Stimulated activated CD8-positive, alpha-beta memory T cell treated with anti-CD3 and anti-CD28 coated beads, Interleukin-7, amount 100 ng/mL, for 1 hour (primary cell): ENCODE measurements at places on chromosomes 1 and 21.

DNA sequence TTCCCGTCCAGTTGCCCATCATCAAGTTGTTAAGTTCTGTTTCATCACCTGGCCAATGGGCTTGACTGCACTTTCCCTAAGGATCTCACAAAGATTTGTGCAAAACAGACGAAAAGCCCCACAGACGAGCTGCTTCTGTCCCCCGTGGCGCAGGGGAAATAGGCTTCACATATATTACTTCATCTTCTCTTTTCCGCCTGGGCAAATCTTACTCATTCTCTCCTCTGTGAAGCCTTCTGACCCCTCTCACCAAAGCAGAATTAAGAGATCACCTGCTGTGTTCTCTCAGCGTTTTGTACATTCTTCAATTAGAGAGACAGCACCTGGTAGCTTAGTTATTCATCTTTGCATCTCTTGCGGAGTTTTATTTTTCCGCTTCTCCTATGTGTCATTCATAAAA is 129.8 kb downstream of the IGSF21 start:
- DNase-seq, result no peak

DNA sequence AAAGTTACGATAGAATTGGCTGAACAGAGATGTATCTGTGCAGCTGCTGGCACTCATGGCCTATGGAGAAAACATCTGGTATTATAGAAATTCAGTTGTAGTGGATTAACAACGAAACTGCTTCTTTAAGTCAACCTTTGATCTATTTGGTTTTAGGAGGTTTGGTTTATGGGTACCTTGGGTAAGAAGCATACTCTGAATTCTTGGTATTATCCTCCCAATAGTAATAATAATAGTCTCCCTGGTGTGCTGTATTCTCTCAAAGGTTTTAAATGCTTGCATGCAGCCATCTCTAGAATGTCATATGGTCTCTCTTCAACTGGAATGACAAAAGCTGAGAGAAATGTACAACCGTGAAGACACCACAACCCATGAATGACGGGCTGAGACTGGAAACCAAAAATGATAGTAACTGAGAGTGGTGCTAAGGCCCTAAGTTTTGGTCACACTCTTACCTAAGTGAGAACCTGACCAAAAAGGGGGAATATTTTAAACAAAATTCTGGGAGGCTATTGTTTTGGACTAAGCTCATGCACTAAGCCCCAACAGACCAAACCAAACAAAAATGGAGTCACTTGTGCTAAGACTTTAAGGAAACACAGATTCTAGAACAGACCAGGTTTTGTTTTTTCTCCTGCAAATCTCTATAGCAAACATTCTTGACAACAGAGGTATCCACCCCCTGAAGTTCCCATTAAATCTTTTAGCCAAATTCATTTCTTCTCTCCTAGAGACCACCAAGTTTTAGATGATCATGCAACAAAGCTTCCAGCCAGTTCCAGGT is 17.6 kb upstream of the TMEM61 start:
- no peak for DNase-seq

GRCh38 chr1:217435204-217435603 is 195.7 kb downstream of the GPATCH2 start:
- DNase-seq, result no peak

- no peak for DNase-seq
These were observed 67.1 kb downstream of the SH3BGR start for GRCh38 chr21:39518847-39519210.

- no peak for DNase-seq
These were observed 328.3 kb upstream of the ADGRL2 start for GRCh38 chr1:81472387-81472786.
